ENCODE measurements at places on chromosomes 5 and 9. TPM values are rescaled to one million over a fixed set of nuclear protein-coding genes. Genes with fewer than 3 reads are reported as not detected.

Gene NINJ1
- total RNA-seq = 46.6 TPM

Gene SPATA31A3
- total RNA-seq = not detected

Gene OLFML2A
- 22.3 TPM for total RNA-seq

DNA sequence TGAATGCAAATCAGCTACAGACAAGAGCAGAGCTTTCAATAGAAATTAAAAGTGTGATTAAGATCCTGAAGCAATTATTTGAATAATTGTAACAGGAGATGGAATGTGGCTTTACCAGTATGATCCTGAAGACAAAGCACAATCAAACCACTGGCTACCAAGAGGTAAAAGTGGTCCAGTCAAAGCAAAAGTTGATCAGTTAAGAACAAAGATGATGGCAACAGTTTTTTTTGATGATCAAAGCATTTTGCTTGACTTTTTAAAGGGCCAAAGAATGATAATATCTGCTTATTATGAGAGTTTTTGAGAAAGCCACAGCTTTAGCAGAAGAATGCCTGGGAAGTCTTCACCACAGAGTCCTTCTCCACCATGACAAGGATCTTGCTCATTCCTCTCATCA is 409.2 kb downstream of the CSNK1G3 start:
- H3K4me1 ChIP-seq = no peaks in the 10 kb centered on the region
- H3K36me3 ChIP-seq = no peaks in the 10 kb centered on the region
- DNase-seq = no peak
- no peak overlapping the region for H3K4me3 ChIP-seq

DNA sequence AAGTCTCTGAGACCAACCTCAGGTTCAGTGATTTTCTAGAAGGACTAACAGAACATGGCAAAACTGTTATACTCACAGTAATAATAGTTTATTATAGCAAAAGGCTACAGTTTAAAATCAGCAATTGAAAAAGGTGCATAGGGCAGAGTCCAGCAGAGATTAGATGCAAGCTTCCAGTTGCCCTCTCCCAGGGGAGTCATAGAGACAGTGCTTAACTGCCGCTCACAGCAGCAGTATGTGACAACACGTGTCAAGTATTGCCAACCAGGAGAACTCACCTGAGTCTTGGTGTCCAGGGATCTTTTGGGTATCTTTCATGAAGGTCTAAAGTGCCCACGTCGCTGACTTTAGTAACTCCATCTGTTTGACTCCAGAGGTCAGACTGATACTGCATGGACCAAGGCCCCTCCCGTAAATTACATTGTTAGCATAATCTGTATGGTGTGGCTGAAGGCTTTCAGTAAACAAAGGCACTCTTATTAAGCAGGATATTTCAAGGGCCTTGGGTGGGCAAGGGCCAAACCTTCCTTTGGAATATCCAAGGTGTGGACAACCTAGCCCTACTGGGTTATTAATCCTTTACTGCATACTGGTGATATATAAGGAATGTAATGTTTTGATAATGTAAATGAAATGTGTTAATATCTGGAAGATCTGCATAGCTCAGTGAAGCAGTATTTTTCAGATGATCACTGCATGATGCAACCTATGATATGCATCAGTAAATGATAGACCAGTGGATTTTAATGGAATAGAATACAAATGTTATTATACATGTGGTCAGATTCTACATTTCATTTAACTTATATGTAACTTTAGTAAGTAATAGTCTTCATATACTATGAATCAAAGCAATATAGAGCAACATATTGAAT is 44.0 kb downstream of the RASA1 start:
- H3K27me3 ChIP-seq = no peaks in the 10 kb centered on the region
- no peak overlapping the region for H3K4me3 ChIP-seq
- no peak overlapping the region for H3K27ac ChIP-seq
- DNase-seq = no peak

GRCh38 chr9:17361378-17361777 is 217.5 kb upstream of the SH3GL2 start:
- H3K27ac ChIP-seq = no peak overlapping the region
- no peaks in the 10 kb centered on the region for H3K4me1 ChIP-seq
- H3K36me3 ChIP-seq = no peaks in the 10 kb centered on the region
- H3K4me3 ChIP-seq = no peak overlapping the region
- DNase-seq = no peak

DNA sequence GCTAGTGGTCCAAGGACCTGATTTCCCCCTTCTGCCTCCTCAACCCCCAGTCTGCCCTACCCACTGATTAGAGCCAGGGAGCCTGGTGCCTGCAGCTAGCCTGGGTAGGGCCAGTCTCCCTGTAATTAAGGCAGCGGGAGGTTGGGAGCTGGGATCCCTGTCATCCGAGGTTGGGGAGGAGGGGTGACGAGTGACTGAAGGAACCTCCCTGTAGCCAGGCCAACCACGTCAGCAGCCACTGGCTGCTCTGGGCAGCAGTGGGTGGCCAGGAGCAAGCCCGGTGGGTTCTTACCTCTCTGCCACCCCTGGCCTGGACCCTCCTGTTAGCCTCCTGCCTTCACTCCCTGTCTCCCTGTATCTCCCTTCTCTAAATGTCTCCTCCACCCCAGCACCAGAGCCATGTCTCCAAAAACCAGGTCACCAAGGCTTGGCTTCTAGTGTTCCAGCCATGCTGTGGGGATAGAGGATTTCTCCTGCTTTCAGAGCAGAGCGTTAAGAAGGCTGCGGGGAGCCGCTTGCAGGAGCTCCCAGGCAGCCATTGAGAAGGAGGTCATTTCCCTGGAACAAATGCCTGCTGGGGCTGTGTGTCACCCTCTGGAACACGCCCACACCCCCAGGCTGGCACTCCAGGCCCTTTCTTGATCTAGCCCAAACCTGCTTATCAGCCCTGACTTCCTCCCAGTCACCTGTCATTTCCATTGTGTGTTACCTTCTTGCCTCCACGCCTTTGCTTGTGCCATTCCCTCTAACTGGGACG is 65.0 kb upstream of the GGTA1 start:
- H3K27me3 ChIP-seq = no peaks in the 10 kb centered on the region
- H3K4me1 ChIP-seq = peaks cover 31% of the 10 kb centered on the region
- no peak overlapping the region for H3K27ac ChIP-seq
- no peaks in the 10 kb centered on the region for H3K36me3 ChIP-seq
- no peak for DNase-seq

- H3K27me3 ChIP-seq = no peaks in the 10 kb centered on the region
- no peak overlapping the region for H3K4me3 ChIP-seq
Observed at GRCh38 chr9:98107926-98108325, 11.1 kb downstream of the TRIM14 start.

GRCh38 chr9:96294159-96294545 is 7.8 kb downstream of the HSD17B3 start:
- H3K27ac ChIP-seq = no peak overlapping the region
- no peaks in the 10 kb centered on the region for H3K27me3 ChIP-seq
- H3K4me1 ChIP-seq = no peaks in the 10 kb centered on the region
- H3K36me3 ChIP-seq = no peaks in the 10 kb centered on the region

DNA sequence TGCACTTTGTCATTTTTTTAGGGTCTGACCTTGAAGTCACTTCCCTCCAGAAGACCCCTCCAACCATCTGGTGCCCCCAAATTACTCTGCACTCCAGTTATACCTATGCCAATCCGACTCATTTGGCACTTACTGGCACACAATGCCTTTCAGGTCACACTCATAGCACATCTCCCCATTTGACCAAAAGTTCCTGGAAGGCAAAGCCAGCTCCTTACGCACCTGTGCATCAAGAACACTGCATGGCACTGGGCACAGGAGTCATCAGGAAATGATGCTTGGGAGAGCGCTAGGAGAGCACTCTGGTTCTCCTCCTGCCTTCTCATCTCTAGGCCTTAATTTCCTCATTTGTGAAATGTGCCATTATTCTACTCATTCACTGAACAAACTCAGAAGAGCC is 2.9 kb downstream of the TNIP1 start:
- H3K4me1 ChIP-seq = peaks cover 75% of the 10 kb centered on the region
- H3K27ac ChIP-seq = peak overlapping the region; percentile 46
- H3K27me3 ChIP-seq = no peaks in the 10 kb centered on the region
- H3K36me3 ChIP-seq = peaks cover 19% of the 10 kb centered on the region
- no peak for DNase-seq

Data from lower lobe of right lung (tissue), 2 donors.